Activated naive CD8-positive, alpha-beta T cell treated with anti-CD3 and anti-CD28 coated beads, Interleukin-2, amount 10 ng/mL, durations not matched to agents 7 days and 5 days (primary cell): ENCODE measurements at places on chromosomes 12 and 14.

GRCh38 chr12:44155358-44155757 lies 319.5 kb downstream of the TMEM117 start:
- DNase-seq, result no peak

GRCh38 chr12:47755655-47756562 lies 2.8 kb downstream of the RAPGEF3 start:
- no peak for DNase-seq

DNA sequence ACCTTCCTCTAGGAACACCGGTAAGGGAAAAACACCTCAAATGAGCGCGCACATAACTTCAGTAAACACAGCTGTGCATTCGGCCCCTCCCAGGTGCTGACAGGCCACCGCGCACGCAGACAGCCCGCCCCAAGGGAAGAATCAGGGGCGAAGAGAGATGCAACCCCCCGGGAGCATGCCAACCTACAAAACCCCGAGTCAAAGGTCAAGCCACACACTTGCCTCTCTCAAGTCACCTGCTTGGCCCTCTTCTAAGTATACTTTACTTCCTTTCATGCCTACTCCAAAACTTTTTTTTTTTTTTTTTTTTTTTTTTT lies 2.3 kb upstream of the CYP46A1 start:
- DNase-seq, result no peak

- DNase-seq, result peak; percentile 53
These were observed 67.0 kb downstream of the PRKCH start for GRCh38 chr14:61388173-61388975.

DNA sequence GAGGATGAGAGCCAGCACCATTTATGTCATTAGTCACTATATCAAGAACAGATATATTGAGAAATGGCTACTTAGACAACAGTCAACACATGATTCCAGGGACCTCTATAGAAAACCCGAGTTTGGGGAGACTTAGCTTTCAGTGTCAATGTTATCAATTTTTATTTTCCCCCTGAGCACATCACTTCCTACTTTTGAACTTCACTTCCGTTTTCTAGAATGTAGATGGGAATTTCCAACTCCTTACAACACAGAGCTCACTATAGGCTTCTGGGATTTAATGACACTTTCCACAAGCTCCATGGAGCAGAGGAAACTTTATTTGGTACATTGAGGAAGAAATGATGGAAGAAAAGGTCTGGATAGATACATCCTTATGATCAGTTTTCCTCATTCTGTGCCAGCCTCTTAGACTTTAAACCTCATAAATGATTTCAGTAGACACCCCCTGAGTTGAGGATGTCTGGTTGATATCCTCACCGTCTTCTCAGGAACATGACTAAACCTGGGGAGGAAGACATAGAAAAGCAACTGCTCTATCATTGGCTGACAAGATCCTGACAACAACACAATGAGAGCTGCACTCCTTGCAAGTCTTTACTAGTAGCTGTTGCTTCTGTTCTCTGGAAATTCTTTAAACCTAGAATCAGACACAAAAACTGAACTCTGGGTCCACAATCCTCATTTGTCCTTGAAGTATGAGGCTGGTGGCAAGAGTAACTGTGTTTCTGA lies 449.4 kb upstream of the OR4E1 start:
- DNase-seq, result no peak
